ENCODE measurements at places on chromosomes 7 and 10.

DNA sequence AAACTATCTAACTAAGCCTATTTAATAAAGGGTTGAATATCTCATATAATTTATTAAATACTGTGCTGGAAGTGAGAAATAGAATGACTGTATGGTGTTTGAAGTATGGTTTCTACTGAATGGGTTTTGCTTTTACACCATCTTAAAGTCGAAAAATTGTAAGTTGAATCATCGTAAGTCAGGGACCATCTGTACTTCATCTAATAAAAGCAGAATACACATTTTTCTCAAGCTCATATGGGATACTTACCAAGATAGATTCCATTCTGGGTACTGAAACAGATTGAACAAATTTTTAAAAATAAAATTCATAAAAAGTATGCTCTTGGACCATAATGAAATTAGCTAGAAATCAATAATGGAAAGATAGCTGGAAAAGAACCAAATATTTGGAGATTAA, 285.4 kb downstream of the CXCL12 start:
- DNase-seq: no peak

DNA sequence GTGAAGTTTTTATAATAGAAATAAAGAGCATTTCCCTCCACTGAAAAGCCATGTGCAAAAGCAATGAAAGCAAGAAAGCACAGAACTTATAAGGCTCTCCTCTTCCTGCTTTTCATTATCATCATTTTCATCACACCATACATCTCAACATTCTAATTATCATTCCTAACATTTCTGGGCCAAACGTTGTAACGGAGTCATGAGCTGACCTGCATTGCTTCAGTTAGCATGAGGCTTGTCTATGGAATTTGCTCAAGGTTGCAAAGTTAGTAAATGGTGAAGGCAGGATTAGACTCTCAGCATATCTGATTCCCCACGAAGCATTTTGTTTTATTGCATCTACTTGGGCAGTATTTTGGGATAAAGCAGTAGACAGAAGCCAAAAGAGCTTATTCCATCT, 11.4 kb downstream of the SCIN start:
- DNase-seq: no peak

DNA sequence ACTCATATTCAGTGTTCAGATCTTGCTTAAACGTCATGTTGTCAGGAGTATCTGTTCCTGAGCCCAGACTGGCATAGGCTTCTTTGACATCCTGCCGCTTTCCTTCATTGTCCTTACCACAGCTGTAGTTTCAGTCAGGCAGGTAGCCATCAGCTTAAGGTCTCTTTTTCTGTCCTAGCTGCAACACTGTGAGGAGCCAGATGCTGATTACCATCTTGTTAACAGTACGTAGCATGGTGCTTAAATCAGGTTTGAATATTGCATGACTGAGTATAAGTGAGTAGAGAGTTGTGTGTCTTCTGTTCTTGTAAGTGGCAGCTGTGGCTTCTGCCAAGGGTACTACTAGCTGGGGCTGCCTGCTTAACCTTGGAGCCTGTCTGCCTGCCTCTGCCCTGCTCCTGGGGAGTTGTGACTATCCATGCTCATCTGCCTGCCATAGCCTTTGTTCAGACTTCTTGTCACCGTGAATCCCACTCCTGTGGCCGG, 92.6 kb downstream of the MAPK8 start:
- DNase-seq: no peak

- no peak for DNase-seq
Measured at GRCh38 chr10:112226439-112227248, 43.1 kb upstream of the GPAM start.

DNA sequence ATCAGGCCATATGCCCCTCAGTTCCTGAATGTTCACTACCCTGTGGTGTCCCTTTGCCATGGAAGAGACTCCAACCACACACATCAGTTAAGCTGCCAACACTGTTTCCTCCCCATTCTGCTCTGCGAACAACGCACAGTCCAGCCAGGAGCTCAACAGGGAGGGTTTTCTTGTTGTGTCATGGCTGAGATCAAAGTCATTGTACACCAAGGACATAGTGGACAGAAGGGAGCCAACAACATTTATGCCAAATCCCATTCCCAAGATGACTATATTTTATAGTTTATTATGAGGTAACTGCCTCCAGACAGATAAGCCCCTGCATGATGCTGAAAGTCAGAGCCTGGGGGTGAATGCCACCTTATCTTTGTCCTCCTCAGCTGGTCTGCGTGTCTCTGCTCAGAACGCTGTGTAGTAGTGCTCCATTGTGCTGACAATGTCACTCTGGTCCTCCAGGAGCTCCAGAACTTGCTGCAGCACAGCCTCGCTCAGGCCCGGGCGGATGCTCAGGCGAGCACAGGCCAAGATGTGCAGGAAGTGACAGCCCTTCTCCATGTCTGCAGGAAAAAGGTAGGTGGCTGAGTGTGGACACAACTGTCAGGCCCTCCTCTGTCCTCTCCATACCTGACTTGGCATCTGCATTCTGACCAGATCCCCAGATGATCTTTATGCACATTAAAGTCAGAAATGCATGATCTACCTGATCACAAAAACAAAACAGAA, 27.1 kb upstream of the SH3PXD2A start:
- DNase-seq: no peak

DNA sequence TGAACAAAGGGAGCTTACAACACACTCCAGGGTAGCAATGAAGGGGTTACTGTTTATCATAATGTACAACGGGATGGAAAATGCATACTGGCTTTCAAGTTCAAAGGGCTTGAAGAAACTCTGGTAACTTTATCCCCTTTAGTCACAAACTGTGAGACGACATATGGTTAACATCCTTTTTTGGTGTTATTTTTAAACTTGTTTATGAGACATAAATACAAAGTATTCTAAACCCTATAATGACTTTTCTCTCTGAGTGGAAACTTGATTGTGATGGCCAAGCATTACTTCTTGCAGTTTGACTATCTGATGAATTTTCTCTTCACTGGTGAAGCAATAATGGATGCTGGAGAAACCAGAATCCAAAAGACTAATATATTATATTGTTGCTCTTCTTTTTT, 62.0 kb upstream of the SEMA3A start:
- DNase-seq: no peak

GRCh38 chr10:61465901-61466632, 12.9 kb upstream of the TMEM26 start:
- no peak for DNase-seq

DNA sequence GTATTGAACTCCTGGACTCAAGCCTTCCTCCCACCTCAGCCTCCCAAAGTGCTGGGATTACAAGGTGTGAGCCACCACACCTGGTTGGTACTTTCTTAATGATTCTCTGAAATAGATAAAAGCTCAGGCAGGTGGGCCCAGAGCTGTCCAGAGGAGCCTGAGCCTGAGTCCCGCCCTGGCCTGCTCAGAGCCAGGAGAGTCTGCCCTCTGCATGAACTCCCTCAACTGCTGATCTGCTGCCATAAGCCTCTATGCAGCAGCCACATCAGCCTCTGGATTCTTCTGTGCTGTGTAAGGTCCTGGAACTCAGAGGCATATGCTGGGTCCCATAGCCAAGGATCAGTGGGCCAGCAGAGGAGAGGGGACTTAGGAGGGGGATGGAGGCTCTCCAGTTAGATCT, 23.1 kb upstream of the DDIT4 start:
- no peak for DNase-seq

DNA sequence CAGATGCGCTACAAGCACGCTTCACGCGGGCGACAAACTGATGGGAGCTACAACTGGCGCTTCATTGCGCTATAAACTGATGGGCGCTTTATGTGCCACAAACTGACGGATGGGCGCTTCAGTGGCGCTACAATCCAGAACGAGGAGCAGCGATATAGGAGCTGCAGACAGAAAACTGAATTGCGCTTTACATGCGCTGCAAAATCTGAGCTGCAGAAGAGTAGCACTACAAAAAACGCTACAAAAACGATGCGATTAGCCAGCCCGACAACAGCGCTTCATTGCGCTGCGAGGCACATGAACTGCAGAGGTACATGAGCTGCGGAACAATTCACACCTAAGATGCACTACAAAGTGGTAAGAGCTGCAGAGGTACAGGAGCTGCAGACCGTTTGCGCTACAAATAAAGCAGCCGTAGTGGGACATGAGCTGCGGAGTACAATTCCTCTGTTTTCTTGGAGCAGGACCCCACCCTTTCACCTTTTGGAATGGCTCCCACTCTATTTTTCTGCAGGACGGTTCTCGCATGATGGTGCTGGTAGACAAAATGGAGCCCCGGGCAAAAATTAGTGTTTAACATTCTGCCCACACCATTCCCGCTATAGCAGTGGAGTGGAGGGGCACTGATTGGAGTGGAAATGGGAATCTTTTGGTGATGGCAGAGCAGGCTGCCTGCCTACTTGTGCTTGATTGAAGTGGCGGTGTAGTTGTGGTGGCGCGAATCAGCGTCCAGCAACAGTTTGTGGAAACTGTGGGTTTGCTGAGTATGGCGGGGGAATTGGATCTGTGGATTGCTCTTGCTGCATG, 1.2 kb upstream of the SGCE start:
- DNase-seq: no peak

DNA sequence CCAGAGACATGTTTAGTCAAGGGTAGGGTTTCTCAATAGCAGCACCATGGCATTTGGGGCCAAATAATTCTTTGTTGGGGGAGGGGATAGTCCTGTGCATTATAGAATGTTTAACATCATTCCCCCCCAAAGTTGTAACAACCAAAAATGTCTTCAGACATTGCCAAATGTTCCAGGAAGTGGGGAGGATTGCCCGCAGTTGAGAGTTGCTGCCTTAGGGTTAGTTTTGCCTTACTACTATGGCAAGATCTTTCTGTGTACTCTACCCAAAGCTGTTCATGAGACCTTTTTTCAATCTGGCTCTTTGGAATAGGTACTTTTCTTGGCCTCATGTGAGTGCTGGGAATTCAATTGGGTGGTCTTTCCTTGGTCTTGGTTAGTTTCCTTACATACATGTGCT, 34.1 kb downstream of the SAMD8 start:
- no peak for DNase-seq

GRCh38 chr10:53977267-53977666, 823.8 kb downstream of the PCDH15 start:
- DNase-seq: no peak

- DNase-seq: no peak
Measured at GRCh38 chr7:156069891-156070290, 257.6 kb upstream of the SHH start.

GRCh38 chr10:27819781-27820531, 74.3 kb upstream of the MKX start:
- DNase-seq: no peak

DNA sequence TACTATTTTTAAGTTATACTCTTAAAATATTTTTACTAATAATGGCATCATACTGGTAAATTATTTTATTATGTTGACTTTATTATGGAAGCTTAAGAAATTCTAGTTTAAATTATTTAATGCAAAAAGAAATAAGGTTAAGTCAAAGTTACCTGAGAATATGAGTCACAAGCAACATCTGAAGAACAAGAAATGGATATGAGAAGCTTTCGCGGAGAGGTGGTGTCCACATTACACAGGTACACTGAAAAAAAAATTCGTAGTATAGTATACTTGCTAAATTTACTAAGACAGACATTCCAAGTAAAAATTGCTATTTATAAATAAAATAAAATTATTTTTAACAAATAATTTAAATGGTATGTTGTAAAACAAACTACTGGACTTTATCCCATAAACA, 143.8 kb downstream of the AVL9 start:
- DNase-seq: no peak

DNA sequence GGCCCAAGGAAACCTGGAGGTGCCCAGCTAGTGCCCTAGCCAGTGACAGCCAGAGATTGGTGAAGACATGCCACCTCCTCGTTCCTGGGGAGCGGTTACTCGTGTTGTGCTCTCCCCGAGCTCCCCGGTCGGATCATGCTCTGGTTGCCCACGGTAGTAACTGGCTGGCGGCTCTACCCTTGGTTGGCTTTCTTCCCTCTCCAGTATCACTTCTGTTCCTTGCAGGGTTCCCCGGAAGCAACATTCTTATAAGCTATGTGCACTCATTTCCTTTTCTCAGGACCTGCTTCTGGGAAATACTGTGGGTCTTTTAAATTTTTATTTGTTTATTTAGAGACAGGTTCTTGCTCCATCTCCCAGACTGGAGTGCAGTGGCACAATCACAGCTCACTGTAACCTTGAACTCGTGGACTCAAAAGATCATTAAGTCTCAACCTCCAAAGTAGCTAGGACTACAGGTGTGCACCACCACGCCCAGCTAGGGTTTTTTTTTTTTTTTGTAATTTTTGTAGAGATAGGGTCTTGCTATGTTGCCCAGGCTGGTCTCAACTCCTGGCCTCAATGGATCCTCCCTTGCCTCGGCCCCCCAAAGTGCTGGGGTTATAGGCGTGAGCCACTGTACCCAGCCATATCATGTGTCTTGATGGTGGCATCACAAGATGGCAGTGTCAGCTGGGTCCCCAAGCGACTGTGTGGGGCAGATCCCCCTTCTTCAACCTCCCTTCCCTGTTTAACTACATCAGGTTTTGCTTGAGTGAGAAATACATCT, 6.9 kb upstream of the CALHM1 start:
- DNase-seq: no peak

DNA sequence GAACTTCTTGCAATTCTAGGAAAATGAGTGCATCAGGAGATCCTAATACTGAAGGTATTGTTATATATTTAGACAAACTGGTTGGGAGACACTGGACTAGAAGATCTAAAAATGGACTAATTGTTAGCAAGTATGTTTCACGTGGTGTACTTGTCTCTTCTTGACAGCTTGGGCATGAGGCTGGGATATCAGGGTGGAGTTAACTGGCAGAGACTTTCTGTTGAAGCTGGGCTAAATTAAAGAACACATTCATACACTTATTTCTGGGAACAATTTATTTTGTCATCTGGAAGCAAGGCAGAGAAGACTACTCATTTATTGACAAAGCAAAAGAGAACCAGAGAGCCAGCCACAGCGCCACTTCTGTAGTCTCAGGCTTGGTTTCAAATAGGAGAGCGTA, 25.9 kb downstream of the TYW1 start:
- DNase-seq: no peak

- DNase-seq: no peak
Measured at GRCh38 chr7:128124786-128125185, 93.5 kb upstream of the LRRC4 start.

GRCh38 chr10:67487199-67487598, 208.8 kb downstream of the CTNNA3 start:
- no peak for DNase-seq

DNA sequence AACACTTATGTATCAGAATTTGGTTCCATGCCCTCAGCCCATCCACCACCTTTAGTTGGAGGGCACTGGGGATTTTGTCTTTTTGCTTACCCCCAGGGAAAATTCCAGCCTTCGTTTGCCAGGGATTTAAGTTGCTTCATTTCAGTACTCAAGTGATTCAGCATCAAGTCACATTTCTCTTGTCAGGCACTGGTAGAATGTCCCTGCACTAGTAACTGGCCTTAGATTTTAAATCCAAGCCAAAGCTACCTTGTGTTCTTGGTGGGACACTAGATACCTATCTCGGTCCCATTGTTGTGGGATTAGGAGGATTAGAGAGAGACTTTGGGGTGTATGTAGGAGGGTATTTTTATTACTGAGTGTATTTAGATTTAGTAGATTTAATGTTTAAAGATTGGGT, 613.1 kb downstream of the SUGCT start:
- no peak for DNase-seq

DNA sequence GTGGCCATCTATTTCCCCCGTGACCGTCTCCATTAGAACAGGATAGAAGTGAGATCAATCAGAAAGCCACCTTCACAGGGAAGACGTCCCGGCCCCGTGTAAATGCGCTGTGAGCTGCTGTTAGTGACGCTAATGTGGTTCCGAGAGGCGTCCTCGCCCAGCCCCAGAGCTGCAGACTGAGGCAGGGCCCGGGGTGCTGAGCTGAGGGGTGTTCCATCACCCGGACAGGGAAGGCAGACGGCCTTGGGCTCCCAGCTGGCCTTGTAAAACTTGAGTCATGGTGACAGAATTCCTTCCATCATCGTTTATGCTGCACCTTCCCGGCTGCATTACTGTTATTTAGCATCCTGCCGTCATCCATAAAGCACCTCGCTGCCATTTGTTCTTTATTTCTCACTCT, 195.3 kb upstream of the CTBP2 start:
- no peak for DNase-seq
